ENCODE measurements at places on chromosomes 4 and X.

- no peak for DNase-seq
These were observed 123.0 kb upstream of the TLR3 start for GRCh38 chr4:185945906-185946305.

DNA sequence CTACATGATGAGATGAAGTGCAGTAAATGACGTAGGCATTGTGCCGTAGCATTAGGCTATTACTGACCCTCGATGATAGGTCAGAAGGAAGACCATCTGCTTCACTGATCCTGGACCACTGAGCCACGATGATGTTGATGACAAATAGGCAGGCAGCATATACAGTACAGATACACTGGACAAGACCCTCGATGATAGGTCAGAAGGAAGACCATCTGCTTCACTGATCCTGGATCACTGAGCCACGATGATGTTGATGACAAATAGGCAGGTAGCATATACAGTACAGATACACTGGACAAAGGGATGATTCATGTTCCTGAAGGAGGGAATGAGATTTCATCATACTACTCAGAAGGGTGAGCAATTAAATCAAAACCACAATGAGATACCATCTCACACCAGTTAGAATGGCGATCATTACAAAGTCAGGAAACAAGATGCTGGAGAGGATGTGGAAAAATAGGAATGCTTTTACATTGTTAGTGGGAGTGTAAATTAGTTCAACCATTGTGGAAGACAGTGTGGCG is 50.9 kb downstream of the BEND4 start:
- DNase-seq, result no peak

DNA sequence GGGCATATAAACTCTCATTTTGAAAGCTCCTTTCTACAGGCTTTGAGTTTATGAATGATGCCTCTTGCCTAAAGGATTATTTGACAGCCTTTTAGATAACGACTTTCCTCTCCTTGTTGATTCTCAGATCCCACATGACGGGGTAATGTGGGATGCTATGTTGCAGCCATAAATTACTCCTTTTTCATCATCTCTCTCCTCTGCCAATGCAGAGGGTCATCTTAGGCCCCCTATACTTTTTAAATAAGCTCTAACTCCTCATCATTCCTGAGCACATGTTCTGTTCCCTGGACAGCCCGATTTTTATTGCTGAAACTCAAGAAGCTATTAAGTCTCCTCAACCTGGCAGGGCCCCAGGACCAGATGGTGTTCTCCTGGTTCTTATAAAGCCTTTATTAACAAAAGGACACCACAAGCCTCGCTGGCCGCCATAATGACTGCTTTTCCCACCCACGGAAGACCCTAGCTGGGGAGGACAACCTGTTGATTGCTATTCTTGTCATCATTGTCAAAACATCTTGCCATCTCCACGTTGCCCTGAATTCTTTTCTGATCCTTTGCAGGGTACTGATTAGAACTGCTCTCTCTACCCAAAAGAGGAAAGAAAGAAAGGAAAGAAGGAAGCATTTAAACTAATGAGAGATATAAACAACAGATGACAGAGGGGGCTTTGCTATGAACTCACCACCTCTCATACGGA is 150.7 kb downstream of the DHX15 start:
- DNase-seq, result no peak

GRCh38 chr4:150248181-150248580 is 169.9 kb downstream of the DCLK2 start:
- no peak for DNase-seq

GRCh38 chrX:106950381-106950780 is 30.2 kb downstream of the CLDN2 start:
- DNase-seq, result no peak

DNA sequence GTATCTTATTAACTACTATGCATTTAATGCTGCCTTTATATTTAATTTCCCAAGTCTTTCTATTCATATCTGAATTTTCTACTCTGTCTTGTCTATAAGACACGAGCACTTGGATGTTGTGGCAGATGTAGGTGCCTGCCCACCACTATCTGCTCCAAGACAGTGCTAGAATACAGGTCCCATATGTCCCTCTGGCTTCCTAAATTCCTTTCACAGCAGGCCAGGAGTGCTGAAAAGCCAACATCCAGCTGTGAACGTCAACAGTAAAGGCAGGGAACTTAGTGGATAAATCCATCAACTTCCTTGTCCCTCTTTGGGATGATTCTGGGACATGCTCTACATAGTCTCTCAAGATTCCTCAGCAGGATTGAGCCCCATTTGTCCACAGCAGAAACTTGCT is 245.1 kb upstream of the ETNPPL start:
- DNase-seq, result no peak

DNA sequence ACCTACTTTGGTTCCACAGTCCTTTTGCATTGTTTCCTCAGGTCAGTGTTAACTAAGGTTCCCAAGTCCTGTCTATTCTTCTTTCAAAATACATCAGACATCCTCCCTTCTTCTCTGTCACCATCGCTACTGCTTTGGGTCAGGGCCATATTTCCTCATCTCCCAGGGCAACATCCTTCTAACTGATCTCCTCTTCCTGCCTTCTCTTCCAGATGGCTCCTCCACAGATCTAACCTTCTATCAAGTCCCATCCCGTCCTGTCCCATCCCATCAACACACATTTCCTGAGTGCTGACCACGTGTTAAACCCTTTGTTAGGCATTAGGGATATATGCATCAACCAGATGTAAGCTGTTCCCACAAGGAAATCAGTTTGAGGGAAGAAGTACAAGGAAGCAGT is 25.9 kb downstream of the PLAC1 start:
- DNase-seq, result no peak

DNA sequence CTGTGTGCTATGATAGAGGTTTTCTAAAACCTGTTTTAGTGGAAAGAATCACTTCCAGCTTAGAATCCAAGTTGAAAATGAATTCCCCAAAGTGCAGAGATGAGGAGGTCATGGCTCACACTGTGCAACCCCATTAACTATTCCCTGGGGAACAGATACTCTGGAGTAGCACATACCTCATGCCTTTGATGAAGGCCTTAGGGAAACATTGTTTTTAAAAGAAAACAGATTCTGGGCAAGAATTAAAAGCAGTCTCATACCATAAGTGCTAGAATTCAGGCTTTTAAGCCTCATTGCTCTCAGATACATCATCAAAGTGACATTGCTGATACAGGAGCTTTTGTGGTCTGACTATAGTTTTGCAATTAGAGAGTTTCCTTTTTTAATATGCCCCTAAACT is 115.1 kb downstream of the NDST4 start:
- DNase-seq, result no peak

DNA sequence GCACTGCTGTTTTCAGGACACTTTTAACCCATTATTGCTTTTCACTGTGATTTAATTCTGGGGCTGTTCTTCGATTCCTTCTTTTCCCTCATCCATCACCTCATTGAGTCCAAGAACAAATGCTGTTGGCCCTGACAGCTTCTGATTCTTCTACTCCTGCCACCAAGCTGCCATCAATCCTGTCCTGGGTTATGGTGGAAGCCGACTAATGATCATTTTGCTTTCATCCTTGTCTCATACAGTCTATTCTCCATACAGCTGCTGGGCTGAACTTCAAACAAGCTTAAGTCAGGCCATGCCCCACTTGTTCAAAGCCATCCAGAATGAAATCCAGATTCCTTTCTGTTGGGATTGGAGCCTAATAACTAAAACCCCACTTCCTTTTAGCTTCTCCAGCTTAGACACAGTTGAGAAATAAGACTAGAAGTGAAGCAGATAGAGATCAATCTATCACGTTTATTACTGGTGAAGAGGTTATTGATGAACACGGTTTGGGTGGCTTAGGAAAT is 161.9 kb downstream of the STK32B start:
- no peak for DNase-seq

GRCh38 chr4:92246384-92246783 is 57.4 kb upstream of the GRID2 start:
- DNase-seq, result no peak

- DNase-seq, result no peak
These were observed 106.1 kb downstream of the WWC2 start for GRCh38 chr4:183205193-183205592.

DNA sequence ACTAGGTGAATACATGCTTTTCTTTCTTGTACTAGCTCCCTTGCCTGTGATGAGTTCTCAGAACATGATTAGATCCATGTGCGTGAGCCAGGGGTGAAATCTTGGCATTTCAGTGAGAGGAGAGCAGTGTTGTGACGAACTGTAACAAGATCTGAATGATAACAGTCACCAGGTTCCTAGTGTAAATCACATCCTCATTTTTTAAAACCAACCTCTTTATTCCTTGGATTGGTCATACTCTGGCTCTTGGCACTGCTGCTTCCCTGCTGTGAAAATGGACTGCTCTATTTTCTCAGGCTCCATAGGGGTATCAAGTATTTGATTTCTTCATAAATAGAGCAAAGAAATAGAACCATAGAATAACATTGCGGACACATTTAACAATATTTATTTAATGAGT is 206.3 kb downstream of the SLC4A4 start:
- DNase-seq, result no peak

GRCh38 chrX:29852767-29853166 is 362.6 kb upstream of the MAGEB2 start:
- no peak for DNase-seq

DNA sequence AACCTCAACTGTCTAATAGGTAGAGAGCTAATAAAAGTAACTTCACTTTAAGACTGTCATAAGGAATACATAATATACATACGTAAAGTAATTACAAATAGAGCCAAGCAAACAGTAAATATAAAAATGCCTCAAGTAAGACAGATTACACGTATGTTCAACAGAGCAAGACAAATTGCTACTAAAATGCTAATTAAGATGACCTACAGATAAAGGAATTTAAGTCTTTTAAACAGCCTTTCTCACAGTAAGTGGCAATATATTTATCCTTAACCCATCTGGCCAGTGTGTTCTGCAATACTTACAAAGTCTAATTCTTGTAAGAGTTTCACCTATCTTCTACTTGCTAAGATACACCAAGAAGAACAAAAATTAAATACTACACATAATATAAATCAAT is 12.7 kb downstream of the G3BP2 start:
- no peak for DNase-seq

- DNase-seq, result no peak
These were observed 10.3 kb downstream of the CYP4V2 start for GRCh38 chr4:186201535-186202230.

DNA sequence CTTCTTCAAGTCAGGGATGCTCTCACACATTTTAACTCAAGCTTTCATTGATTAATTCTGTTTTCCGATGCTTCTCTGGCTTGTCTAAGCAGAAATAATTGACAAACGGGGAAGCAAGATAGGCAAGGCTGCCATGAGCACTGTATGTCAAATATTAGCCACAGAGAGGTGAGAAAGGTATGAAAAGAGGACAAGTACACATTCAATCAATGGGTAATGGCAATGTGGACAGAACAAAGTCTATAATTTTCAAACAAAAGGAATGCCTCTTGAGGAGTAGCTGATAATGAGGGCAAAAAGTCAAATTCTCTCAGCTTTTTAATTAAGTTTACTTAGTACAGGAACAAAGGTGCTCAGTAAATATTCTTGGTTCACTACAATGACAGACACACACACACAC is 19.6 kb downstream of the COX7B2 start:
- no peak for DNase-seq

DNA sequence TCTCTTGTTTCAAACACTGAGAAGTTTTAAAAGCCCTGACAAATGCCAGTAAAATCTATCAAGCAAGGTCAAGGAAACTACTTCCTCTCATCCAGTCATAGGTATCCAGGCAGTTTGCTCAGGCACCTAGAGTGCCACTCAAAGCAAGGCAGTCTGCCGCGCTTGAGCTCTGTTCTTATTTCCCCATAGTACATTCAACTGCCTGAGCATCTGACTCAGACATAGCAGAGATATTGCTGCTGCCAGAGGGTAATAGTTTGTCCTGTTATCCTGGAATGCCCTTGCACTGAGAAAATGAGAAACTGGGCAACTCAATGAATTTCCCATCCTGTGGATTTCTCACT is 16.1 kb upstream of the ATP8A1 start:
- DNase-seq, result no peak

DNA sequence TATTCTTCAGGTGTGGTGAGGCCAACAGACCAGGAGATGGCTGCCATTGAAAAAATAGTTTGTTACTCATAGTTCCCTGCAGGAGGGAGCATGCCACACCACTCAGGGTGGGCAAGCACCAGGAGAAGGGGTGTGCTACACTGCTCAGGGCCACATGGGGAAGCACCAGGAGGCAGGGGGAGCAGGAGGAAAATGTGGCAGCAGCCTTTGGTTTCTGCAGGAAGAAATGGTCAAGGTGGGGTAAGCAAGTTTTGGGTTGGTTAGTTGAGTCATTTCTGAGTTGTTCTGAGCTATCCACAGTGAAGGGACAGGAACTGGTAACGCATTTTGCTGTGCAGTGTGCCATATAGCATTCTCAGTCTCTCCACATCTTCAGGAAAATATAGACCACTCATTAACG is 23.8 kb downstream of the FGFBP1 start:
- no peak for DNase-seq

GRCh38 chr4:55742655-55743202 is 76.9 kb upstream of the EXOC1L start:
- DNase-seq, result no peak

GRCh38 chrX:120560405-120560841 is 339 bp downstream of the CUL4B start:
- DNase-seq, result peak; percentile 51

DNA sequence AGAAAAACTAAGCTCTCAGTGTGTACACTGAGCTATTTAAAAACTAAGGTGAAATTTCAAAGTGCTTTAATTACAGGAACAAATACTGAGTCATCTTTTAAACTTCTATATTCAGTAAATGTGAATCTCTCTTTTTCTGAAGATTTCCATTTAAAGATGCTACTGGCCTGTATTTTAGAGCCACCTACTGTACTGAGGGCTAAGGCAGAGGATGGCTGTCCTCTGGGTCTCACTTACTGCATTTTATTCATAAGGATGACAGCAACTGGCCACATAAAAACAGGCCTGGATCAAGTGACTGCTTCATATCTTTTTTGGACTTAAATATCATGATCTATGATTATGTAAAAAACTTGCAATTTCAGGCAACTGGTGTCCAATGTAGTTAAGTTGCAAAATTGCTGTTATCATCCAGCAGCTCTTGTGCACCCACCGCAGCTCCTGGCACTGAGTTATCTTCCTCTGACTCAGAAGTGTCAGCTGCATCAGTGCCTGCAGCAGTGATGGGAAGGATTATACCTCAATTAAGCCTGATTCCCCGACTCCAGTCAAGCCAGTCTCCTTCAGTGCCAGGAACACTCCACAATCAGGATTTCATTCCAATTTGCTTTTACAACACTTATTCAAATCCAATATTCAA is 1073.7 kb downstream of the PDHA2 start:
- no peak for DNase-seq

DNA sequence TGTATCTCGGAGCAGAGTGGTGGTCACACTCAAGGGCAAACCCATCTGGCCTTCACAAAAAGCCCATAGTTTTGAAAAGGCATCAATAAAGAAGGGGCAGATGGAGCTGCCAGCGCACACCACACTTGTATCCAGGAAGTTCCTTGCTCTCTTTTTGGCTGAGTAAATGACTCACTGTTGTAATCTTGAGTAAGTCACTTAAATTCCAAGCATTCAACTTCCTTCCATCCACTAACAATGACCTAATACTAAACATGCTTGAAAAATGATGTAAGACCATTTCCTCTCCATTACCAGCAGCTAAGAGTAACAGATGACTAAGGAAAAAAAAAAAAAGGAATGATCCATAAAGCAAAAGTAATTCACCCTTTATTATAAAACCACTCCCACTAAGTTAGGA is 32.4 kb upstream of the MYOZ2 start:
- no peak for DNase-seq
